ENCODE measurements at places on chromosomes 5 and 9.
A peak's percentile ranks its signal among the peaks of the same experiment; 100 is the strongest.

DNA sequence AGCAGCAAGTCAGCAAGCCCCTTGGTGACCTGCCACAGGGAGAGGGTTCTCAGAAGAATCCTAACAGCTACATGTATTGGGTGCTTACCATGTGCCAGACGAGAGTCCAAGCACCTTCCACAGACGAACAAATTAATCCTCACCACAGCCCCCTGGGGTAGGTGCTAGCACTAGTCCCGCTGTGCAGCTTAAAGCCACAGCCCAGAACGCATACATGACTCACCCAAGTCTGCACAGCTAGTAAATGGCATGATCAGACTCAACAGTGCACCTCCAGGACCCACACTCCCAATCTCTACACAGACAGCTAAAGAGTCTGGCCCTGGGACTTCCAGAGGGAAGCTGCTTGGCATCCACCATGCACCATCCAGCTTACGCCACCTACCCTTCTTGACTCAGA lies 111.5 kb downstream of the PAX5 start:
- DNase-seq: no peak

DNA sequence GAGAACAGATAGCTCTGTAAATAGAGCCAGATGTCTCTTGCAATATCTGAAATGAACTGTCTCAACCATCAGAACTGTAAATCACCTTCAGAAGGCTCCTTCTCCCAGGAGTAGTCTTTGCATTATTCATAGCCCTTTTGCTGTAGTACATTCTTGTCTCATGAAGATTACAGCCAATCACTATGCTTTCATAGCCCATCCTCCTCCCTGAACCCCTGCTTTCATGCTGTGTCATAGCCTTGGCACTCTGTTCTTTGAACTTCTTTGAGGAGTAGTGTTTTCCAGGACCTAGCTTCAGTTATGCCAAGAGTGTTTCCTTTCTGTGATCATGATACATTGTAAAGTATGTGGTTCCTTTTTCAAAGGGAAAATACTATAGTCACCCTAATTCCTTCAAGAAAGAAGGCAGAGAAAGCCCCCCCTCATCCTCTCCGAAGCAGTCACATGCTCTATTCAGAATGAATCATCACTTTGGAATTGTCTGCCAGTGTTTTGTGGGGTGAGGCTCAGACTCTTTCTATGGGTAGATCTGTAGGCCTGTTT lies 61.1 kb downstream of the GRIA1 start:
- DNase-seq: no peak

- no peak for DNase-seq
Measured at GRCh38 chr5:109170629-109171350, 239.0 kb downstream of the PJA2 start.

GRCh38 chr5:15515229-15515628 lies 15.2 kb downstream of the FBXL7 start:
- peak; percentile 28 for DNase-seq

GRCh38 chr5:104223885-104224773 lies 661.5 kb upstream of the NUDT12 start:
- no peak for DNase-seq

- DNase-seq: no peak
Measured at GRCh38 chr5:173745123-173745522, 128.7 kb upstream of the BOD1 start.

All from midbrain (tissue), 1 donor.